ENCODE measurements at places on chromosomes 12 and 14.

- DNase-seq, result no peak
Measured at GRCh38 chr14:93943052-93943451, 15.9 kb downstream of the FAM181A start.

- no peak for DNase-seq
Measured at GRCh38 chr12:108313606-108314351, 25.3 kb downstream of the CMKLR1 start.

DNA sequence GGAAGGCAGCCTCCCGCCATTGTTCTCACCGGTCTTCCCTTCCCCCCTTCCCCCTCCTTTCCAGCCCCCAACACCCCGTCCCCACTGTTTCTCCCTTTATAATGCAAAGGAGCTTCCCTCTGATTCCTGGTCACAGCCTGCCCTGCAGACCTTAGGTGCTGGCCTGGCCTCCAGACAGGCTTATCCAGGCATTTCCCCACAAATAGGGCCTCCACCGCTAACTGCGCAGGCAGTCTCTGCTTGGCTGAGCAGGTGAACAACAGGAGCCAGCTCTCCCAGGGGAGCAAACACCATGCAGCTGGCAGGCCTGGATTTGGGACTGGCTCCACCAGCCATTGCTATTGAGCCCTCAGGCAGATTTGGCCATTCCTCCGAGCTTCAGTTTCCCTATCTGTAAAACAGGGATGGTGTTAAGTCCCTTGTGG lies 46.0 kb downstream of the SMIM41 start:
- DNase-seq, result no peak

DNA sequence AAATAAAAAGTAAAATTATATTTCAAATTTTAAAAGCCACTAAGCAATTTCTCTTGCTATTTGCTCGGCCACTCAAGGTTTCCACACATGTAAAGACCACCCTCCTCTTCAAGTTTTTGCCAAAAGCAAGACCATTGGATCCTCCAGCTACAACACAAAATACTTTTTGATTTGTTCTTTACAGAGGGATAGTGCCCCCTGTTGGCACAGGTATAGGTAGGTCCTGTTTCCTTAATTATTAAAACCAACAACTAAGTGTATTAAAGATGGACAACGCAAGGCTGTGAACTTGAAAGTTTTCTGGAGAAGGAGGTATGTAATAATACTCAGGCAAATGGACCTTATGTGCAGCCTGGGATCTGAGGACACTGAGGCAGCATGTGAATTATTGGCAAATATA lies 23.8 kb downstream of the ATP6V1D start:
- no peak for DNase-seq

DNA sequence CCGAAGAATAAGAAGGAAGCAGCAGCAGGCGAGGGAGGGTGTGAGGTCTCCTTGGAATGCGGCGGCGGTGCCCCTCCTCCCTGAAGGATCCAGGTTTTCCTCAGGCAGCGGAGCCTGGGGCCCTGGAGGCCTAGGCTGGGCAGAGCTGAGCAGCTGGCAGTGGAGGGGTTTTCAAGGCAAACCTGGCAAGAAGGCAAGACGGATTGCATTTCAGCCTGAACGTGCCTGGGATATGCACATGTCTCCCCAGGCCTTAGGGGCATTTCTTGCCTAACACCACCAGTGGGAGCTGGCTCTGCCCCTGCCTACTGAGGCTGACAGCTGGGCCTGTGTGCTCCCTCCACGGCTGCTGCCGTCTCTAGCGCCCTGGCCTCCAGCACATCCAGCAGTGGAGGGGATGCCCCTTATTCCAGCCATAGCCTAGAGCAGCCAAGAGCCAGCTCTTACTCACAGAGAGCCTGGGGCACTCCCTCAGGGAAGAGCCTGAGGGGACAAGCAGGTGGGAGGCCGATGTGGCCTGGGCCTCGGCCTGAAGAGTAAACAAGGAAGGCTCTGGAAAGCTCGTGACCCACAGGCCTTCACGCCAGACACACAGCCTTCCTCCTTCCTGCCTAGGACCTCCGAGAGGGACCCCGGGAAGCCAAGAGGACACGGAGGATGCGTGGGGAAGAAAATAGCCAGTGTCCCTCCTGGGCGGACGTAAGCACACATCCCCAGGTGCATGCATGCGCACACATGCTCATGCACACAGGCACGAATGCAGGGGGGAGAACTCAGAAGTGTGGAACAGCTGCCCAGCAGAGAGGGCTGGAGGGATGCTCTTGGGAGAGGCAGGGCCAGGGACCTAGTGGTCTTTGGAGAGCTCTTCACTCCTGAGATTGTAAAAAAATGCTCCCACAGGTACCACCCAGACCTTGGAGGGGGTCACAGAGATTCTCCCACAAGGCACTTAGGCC lies 23.0 kb upstream of the EIF2B2 start:
- no peak for DNase-seq

DNA sequence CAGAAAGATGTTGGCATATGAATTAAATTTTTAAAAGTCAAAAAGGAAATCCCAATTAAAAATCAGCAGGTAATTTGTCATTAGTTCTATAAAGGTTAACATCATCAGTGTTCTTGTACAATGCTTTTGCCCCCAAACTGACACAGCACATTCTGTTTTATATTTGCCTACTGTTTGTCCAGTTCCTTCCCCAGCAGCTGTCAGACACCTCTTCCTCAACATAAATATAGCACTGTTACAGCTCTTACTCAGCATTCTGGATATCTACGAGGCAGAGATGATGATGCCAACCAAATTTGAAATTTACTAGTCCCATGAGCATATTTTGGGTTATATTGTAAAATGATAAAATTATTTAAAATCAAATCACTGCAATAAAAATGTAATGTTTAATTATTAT lies 124.6 kb downstream of the SINHCAF start:
- no peak for DNase-seq

GRCh38 chr12:59403259-59403932 lies 192.4 kb upstream of the SLC16A7 start:
- DNase-seq, result no peak

- no peak for DNase-seq
Measured at GRCh38 chr14:45136399-45136798, 669 bp downstream of the FANCM start.

DNA sequence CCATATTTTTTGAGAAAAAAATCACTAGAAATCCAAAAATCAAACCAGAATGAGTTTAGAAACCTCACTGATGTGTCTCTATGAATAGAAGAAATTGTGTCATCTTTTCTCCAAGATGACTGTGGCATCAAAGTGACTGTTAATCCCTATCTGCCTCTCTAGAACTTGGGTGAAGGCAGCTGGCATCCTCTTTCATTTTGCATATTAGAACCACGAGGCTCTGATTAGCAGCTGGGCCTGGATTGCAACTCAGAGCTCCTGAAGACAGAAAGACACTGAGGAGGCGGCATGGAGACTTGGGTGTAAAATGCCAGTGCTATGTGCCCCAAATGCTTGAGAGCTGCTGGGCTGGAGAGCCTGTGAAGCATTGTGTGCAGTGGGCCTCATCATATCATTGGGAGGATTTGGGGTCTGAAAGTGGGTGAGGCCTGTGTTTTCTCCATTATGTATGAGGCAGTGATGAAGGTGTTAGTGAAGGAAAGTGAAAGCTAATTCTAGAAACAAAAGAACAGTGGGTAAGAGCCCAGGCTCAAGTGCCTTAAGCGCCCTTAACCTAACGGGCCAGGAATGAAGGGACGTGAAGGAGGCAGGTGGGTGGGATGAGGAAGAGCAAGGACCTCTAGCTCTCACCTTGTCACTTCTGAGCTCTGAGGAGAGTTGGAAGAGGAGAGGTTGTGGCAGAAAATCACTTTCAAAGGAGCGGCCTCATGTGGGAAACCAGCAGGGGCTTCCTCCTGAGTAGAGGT lies 26.2 kb downstream of the NKX2-8 start:
- no peak for DNase-seq

DNA sequence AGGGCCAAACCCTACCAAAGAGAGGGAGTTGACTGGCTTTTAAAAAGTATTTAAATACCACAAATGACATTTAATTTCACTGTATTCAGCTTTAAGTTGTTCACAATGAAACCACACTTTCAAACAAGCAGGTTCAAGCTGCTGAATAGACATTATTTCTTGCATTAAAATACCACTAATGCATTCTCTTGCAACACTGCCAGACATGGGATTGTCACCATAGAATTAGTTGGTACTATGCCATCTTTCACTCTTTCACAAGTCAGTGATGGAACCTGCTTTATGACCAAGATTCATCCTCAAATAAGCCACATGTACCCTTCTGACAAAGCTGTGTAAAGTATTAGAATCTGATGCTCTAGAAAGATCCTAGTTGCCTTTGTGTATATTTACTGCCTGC lies 239.4 kb downstream of the PAWR start:
- DNase-seq, result no peak

DNA sequence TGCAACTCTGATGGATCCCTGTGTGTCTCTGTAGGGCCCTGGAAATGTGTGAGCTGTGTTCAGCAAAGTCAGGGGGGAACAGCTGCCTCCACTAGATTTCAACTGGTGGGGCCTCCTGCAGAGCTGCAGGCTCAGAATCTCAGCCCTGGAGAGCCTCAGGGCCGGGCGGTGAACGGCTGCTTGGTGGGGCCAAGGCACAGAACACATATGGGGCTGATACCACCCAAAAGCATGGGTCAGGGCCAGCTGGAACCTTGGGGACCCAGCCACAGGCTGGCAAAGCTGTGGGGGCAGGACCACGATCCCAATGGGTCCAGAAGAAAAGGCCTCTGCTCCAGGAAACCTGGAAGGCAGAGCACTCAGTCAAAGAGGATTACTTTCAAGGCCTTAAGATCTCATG lies 878.5 kb downstream of the BCL11B start:
- no peak for DNase-seq

DNA sequence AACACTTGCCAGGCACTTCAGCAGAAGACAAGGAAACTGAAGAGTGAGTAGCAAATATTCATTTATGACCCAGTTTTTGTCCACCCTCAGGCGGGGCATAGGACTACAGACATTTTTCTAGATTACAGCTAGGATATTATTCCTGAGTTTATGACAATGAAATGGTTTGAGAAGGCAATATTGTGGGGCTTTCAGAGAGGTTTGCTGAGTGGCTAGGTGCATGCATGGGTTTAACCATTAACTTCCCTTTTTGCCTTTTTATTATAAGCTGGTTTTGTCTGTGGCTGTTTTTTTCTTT lies 104.0 kb upstream of the BCAT1 start:
- no peak for DNase-seq

GRCh38 chr12:64407342-64408223 lies 3.4 kb downstream of the XPOT start:
- no peak for DNase-seq

DNA sequence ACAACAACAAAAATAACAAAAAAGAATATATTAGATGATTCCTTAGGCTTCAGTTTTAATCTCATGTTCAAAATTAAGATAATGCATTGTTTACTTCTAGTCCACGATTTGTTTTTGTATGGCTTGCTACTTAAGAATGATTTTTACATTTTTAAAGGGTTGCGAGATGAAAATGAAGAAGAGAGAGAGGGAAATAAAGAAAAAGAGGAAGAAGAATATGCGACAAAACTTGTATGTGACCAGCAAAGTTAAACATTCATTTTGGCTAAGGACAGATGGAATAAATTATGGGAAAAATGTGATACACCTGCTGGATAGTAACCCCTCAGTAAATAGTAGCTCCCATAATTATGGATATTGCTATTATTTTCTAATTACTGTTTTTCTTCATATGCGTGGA lies 1.2 kb upstream of the GIT2 start:
- no peak for DNase-seq

- no peak for DNase-seq
Measured at GRCh38 chr14:92316176-92316575, 6.8 kb upstream of the SLC24A4 start.

DNA sequence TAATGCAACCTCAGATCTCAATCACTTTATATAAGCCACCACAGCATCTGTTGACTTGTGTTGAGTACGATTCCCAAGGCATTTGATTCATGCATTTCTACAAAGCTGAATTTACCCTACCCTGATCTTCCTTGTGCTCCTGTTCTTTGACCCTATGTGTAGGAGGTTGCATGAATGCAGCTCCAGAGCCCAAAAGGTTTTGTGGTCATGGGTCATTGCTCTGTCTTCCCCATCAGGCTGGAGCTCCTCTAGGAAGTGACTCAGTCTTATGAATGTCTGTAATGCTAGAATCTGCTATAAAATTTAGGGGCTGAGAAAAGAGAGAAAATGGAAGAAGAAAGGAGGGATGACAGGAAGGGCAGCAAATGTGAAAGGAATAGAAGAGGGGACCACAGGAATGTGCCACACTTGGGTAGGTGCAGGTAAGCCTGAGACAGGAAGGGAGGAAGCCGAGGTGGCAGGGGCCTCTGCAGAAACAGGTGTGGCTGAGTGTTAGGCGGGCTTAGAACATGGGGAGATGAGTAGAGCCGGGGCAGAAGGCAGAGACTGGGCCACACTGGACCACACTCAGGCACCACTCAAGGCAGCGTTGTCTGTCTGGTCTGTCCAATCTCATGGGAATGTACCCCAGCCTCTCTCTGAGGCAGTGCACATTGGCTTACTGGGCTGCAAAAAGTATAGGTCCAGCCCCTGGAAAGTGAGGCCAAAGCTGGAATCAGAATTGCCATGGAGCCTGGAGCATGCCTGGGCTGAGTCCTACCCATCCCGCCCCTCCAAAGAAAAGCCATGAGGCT lies 334.1 kb downstream of the BCL11B start:
- DNase-seq, result no peak

- DNase-seq, result no peak
Measured at GRCh38 chr12:12451098-12451497, 94.2 kb downstream of the BORCS5 start.

DNA sequence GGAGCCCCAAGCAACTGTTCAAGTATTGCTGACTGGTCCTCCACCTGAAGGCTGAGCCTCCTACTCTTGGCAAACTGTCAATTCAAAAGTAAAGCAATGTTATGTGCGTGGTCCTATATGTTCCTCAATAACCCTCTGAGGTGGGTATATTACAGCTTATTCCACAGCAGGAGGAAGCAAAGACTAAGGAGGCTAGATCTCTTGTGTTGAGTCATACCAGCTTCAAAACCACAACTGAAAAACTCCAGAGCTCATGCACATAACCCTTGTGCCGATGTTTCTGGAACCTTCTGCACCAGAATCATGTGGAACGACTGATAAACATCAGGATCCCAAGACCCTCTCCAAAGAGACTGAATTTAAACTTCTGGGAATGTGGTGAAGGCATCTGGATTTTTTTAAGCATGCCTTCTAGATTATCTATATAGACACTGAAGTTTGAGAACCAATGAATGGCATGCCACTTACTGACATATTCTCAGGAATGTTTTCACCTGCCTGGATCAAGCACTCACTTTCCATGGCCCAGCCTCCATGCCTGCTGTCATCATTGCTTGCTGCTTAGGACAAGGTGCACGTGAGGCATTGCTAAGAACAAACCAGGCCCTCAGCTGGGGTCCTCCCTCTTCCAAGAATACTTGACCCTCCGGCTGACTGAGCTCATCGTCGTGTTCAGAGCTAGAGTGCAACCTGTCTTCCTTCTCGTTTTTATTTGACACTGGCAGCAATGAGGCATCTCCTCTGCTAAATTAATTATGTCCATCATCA lies 194.7 kb downstream of the BCL11B start:
- DNase-seq, result no peak

GRCh38 chr14:68262567-68262966 lies 443.0 kb downstream of the RAD51B start:
- no peak for DNase-seq

GRCh38 chr14:51682411-51682810 lies 30.7 kb downstream of the FRMD6 start:
- DNase-seq, result no peak
